ENCODE measurements at places on chromosomes 2 and 18.

DNA sequence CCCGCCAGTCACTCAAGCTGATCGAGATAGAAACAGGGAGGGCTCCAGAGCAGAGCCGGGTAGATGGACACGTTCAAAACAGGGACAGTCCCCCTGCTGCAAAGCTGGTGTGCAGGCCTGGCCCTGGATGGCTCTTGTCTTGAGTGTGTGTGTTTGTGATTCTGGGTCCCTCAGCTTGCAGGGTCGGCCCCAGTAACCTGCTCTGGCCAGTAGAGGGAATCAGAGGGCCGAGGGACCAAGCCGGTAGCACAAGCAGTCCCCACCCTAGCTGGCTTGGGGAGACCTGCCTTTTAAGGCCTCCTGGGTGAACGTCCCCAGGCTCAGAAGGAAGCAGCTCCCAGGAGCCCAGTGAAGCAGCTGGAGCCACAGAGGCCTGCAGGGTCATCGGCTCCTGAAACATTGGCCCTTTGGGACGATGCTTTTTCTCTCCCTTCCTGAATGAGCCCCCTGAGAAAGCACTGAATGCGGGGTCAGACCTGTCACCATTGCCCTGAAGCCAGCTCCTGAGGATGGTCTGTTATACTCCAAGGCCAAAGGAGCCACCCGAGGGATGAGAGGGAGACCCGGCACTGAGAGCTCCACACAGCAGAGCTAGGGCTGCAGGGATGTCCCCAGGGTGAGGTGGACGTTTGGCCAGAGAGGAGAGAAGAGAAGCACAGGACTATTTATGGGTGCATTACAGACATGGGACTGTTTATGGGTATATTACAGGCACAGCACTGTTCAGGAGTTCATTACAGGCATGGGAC lies 15.4 kb upstream of the MLPH start:
- DNase-seq = peak; percentile 85

DNA sequence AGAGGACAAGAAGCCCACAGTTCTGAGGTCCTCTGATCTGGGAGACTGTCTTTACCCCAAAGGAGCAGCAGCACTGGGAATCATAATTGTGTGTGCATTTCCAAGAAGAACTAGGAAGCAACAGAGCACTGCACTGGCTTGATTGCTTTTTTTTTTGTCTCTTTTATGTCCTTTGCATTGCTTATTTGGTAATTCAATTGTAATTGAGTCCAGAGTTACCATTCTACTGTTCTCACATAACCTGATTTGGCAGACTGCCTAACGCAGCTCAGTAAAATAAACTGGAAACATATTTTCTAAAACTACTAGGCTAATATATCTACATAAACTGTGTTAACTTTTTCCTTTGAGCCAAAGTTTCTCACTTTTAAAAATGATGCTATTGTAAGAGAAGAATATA lies 190.3 kb upstream of the SLC8A1 start:
- DNase-seq = peak; percentile 27

- no peak for DNase-seq
These were observed 58.0 kb downstream of the TCF7L1 start for GRCh38 chr2:85191157-85191556.

DNA sequence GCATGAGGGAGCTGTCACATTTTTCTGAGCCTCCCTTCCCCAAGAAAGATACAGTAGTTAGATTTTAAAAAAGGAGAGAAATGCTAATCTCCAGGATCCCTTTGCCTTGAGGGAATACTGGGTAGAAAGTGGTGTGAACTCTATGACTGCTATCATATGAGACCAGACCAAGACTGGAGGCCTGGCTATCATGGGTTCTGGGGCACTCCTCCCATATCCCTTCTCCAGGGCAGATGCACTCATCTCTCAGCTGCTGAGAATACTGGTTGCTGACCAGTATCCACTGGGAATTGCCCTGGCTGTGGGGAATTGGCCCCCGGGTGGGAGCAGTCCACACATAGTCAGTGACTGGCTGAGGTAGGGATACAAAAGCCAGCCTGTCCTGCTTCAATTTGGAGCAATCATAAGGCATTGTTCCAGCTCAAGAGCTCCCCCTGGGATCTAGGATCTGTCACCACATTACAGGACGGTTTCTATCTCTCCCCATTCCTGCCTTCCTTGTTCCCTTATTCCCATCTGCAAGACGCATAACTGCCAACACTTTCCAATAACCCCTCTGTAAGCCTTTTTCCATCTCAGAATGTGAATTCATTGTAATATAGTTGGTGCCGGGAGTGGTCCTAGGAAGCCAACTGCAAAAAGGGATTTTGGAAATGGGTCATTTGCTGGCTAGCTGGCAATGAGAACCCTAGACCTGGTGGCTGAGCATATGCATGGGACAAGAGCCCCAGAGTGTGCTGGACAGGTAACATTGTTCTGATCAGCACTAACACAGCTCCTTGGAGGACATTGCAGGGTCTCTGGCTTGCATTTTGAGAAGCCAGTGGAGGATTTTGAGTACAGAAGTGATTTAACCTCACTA lies 35.4 kb upstream of the REEP1 start:
- DNase-seq = peak; percentile 59

- no peak for DNase-seq
These were observed 275.0 kb downstream of the PTGR3 start for GRCh38 chr18:74933930-74934329.

DNA sequence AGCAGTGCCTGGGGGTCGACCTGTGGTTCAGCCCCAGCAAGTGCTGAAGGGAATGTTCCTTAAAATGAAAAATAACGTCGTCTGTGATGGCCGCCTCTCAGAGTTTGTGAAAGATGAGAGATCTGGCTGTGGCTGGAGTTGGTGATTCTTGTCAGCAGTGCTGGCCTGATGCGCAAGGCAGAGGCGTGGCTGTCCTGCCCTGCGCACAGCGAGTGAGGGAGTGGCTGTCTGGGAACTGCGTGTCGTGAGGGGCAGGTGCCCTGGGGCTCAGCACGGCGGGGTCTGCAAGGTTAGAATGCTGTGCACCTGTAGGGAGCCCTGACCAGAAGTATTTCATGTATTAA lies 8.8 kb downstream of the NFATC1 start:
- no peak for DNase-seq

- DNase-seq = no peak
These were observed 28.6 kb downstream of the ITM2C start for GRCh38 chr2:230893338-230893737.

- no peak for DNase-seq
These were observed 60.0 kb downstream of the RNF144A start for GRCh38 chr2:6977113-6977741.

- no peak for DNase-seq
These were observed 69.5 kb downstream of the KYNU start for GRCh38 chr2:142946941-142947340.

DNA sequence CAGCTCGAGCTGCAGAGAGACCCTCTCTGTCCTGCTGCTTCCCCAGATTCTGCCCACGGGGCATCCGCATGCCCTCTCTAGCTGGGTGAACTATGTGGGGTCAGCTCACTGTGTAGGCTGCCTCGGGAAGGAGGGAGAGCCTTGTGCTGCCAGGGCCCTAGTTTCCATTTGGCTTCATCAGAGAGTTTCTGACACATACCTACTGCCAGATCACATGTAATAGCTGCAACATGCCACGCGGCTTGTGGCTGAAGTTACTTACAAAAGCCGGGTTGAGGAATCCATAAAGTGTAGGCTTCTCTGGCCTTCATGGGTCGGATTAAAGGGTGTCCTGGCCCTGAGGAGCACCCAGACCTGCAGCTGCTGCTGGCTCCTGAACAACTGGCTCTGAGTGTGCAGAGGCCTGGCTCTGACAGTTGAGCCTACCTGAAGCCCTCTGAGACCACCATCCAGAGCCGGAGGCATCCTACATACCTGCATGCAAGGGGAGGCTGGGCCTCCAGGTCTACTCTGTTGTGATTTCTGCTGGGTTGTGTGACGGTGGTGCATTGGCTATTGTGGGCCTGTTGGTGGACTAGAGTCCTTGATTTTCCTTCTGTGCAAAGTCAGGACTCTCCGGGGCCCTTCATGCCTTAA lies 130.0 kb downstream of the SH3RF3 start:
- DNase-seq = no peak

GRCh38 chr2:39538718-39539117 lies 101.6 kb upstream of the MAP4K3 start:
- no peak for DNase-seq

GRCh38 chr18:28669165-28669564 lies 492.2 kb upstream of the CDH2 start:
- DNase-seq = no peak

DNA sequence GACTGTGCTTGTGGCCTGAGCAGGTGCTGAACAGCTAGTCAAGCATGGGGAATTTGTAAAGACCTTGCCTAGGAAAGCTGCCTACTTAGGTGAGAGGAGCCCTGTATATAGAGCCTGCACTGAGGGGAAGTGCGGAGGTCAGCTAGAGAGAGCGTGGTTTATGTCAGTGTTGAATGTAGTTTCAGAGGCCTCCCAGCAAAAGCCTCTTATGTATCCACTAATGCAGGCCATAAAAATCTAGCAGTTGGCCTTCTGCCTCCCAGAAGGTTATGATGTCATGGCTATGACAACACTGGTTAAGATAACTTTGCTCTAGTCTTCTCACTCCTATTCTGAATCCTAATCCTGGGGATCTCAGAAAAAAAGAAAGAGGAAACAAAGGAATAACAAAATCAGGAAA lies 88.9 kb downstream of the ASXL3 start:
- no peak for DNase-seq

- DNase-seq = peak; percentile 95
These were observed 114.2 kb upstream of the SERTAD2 start for GRCh38 chr2:64767670-64768468.

DNA sequence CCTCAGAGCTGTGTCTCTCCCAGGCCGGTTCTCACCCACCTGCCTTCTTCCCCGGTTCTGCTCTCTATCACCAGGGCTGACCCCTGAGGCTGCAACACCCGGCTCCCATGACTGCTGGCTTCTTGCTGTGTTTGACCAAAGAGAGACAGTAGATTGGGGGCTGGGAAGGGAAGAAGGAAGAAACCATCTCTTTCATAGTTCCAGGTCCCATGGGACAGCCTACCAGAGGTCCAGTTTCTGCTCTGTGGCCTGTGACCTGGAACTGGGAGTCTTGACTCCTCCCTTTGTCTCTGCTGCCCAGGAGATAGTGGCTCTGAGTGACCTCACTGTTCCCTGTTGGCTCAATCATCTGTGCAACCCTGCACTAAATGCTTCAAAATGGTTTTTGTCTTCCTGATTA lies 38.1 kb downstream of the ALPK2 start:
- DNase-seq = no peak

DNA sequence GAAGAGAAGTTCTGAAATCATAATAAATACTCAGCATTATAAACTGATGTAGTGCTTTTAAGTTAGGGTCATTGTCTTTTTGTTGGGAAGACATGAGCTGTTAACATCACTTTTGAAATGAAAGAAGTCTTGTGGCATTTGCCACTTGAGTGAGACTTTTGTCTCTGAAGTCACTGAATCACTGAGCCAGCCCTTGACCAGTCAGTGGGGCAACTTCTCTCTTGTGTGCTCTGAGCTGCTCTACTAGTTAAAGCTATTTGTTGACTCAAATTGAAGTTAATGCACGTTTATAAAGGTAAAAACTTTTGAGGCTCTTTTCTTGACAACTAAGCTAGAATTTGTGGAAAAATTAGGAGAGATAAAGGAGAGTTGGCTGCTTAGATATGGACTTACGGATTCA lies 6.7 kb downstream of the WDR43 start:
- no peak for DNase-seq

- DNase-seq = peak; percentile 6
These were observed 190.1 kb upstream of the SP5 start for GRCh38 chr2:170524828-170525565.

DNA sequence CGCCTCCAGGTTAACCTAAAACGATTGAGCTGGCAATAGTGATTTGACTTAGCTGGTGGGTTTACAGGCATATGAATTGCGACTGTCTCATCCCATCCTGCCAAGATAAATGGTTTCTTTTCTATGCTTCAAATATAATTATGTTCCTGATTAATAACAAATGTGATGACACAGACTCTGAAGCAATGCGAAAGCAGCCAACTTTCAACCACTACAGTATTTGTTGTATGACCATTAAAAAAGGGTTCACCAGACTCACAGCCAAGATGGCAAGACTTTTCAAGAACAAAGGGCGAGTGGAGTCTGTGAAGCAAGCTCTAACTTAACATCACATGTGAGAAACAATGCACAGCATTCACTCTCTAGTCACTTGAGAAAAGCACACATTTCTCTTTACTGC lies 186.6 kb downstream of the PID1 start:
- DNase-seq = peak; percentile 30

DNA sequence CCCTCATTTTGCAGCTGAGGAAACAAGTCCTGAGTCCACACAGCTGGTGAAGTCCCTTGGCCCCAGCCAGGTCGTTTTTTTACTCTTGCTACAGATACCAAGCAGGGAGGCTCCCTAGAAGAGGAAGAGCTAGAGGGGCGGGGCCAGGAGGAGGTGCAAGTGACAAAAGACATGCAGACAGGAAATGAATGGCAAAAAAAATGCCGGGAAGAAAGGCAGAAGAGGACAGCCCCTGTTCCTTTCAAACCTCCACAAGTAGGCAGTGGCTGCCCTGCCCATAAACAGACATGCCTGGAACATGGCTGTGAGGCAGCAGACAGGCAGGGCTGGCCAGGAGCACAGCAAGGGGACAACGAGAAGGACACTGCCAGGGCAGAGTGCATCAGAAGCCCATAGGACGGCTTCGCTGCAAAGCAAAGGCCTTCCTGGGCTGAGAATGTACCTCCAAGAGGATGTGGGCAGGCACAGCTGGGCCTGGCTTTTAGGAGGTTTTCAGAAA lies 108.7 kb downstream of the ZBTB7C start:
- peak; percentile 30 for DNase-seq

GRCh38 chr2:236117861-236118269 lies 50.3 kb downstream of the GBX2 start:
- DNase-seq = no peak

GRCh38 chr2:127707890-127708648 lies 6.8 kb downstream of the SFT2D3 start:
- DNase-seq = peak; percentile 26

GRCh38 chr18:70207181-70207580 lies 1.7 kb upstream of the RTTN start:
- DNase-seq = no peak

GRCh38 chr2:8215982-8216381 lies 465.9 kb upstream of the ID2 start:
- DNase-seq = no peak

DNA sequence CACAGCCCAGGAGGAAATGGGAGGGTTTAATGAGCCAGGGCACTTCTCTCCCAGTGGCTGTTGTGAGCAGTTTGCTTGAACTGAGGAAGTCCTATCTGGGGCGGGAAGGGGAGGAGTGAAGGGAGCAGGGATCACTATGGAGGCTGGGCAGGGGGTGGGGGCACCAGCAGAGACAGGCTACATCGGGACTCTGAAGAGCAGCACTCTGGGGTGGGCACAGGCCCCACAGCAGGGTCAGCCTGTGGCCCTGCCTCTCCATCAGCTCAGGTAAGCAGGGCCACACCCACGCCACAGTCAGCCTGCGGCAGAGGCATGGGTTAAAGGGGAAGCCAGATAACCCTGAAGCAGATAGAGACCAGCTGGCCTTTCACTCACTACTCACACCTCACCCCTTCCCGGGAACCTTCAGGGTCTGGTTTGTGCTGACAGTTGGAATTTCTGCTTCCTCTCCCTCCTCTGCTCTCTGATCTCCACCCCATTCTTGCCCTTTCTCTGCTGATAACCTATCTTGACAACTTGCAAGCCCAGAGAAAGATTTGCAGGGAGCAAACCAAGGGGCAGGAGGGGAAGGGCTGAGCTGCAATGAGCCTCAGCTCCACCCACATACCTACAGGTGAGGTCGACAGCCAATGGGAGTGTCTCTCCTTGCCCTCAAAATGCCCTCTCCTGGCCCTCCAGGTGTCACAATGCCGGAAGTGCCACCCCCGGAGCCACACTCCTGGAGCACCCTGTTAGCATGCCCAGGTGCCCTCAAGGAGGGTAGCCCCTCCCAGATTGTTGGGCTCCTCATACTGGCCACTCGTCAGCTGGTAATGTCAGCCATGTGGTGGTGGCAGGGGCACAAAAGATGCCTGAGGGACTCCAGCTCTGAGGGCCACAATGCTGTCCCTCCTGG lies 3.7 kb downstream of the SIGLEC15 start:
- DNase-seq = no peak
